ENCODE measurements at places on chromosomes 7 and 10.

DNA sequence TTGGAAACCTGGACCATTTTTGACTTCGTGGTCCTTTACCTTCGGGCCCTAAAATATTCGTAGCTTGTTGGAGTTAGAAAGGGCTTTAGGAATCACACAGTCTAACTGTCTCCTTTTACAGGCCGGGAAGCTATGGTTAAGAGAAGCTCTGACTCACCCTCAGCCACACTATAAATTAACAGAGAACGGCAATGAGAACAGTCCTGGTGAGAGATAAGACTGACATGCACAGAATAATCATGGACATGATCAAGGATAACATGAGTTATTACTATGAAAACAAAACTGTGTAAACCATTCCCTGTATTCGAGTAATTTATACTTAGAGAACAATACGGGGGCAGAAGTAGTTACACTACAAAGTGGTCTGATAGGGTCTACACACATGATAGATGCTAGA is 162.5 kb upstream of the MALRD1 start:
- DNase-seq = no peak

DNA sequence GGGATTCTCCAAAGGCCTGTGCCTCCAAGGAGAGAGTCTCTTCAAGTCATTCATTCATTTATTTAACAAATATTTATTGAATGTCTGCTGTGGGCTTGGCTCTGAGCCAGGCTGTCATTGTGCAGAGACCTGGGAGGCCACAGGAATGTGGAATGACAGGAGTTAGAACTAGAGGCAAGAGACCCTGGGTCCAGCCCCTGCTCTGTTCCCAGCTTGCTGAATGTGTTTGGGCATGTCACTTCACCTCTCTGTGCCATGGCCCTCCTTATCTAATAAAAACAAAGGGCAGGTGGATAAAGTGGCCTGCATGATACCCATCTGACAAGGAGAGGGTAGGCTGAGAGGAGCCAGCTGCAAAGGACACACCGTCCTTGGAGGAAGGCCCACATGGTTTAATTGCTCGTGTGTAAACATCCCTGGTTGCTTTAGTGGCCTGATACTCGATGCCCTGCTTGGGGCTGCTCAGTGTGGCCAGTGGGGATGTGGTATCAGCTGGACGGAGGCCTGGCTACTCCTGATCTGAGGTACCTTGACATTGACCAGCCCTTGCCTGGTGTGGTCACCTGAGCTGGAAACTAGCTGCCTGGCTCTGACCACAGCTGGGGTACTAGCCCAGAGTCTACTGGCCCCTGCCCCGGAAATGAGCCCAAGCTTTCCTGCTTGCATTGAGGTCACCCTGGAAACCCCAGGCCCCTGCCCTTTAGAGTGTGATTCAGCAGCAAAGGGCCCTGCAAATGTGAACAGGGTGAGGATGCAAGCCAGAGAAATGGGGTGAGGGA is 116.2 kb downstream of the CDH23 start:
- no peak for DNase-seq

GRCh38 chr7:14389595-14389994 is 400.1 kb upstream of the ETV1 start:
- no peak for DNase-seq

DNA sequence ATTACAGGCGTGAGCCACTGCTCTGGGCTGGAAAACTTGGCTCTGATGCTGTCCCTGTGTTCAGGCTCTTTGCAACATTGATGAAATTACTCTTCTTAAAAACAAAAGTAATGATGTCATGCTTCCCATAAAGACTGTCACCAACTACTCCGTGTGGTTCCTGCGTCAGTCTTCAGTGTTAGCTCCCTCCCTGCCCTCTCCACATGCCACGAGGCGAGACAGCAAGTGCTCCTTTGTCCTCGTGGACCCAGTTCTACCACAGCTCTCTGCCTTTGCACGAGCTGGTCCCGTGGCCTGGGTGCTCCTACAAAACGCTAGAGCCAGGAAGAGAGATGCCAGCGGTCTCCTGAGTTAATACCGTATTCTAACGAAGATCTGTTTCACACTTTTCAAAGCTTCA is 194.5 kb downstream of the SDK1 start:
- DNase-seq = no peak

DNA sequence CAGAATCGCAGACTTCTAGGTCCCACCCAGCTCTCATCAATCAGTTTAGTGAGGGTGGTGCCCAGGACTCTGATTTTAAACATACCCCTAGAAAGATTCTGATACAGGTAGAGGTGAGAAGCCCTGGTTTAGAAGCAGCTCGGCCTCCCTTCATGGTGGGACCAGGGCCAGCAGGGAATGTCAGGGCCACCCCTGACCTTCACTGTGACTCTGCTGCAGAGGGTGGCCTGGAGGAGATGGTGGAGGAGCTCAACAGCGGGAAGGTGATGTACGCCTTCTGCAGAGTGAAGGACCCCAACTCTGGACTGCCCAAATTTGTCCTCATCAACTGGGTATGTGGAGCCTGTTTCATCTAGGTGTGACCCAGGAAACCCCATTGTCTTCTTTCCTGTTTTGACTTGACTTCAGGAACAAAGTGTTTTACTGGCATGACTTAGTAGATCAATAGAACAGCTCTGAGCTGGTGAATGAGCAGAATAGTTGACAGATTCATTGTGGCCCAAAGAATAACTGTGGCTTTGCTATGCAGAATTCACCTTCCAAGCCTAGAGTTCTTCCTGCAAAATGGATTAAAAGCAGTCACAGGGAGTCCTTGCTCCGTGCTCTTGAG is 7.2 kb downstream of the DBNL start:
- no peak for DNase-seq

- DNase-seq = no peak
Measured at GRCh38 chr10:123275136-123275564, 120.9 kb downstream of the BUB3 start.

- no peak for DNase-seq
Measured at GRCh38 chr7:133061357-133061756, 20.5 kb downstream of the CHCHD3 start.

- DNase-seq = no peak
Measured at GRCh38 chr7:70573696-70574095, 558.2 kb upstream of the GALNT17 start.

- no peak for DNase-seq
Measured at GRCh38 chr10:76491216-76491615, 1059.8 kb downstream of the LRMDA start.

DNA sequence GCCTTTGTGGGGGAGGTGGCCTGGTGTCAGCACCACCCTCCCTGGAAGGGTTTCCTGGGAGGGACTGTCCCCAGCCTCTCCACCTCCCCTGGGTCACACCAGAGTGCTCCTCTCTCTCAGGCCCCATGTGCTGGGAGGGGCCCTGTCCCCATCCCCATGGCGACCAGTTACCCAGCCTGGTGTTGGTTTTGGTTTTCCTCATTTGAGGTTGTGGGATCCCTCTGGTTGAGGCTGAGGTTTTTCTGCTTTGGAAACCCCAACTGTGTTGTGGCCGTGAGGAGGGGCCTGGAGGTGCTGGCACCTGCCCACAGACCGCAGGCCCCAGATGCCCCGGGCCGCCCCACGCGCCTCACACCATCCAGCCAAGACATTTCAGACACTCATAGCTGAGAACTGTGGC is 106.3 kb downstream of the GRK5 start:
- DNase-seq = no peak

DNA sequence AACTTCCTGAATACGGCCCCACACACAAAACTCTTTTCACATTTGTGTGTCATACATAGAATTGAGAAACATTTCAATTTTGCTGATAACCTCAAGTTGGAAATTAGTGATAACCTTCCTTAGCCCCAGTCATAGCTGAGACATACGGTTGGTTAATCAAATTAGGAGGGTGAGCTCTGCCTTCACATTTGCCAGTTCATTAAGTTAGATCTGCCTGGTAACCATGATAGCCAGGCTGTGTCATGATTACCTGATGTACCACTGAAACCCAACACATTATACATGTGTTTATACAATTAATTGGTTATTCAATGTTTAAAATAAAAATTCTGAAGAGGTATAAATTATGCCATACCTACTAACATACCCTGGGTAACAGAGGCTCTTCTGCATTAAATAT is 60.8 kb upstream of the RAB11FIP2 start:
- no peak for DNase-seq

DNA sequence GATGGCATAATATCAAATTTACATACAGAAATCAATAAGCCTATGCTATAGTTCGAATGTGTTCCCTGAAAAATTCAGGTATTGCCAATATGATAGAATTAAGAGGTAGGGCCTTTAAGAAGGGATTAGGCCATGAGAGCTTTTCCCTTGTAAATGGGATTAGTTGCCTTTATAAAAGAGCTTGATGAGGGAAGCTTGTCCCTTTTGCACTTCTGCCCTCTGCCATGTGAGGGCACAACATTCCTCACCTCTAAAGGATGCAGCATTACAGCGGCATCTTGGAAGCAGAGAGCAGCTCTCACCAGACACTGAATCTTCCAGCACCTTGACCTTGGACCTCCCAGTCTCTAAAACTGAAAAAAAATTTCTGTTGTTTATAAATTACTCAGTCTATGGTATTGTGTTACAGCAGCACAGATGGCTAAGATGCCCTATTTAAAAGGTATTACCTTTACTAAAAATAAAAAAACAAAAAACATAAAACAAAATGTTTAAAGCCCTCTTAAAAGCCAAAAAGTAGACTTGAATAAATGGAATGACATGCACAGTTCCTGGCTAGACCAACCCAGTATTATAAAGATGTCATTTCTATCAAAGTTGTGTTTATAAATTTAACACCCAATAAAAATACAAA is 909.6 kb downstream of the REEP3 start:
- DNase-seq = peak; percentile 22

DNA sequence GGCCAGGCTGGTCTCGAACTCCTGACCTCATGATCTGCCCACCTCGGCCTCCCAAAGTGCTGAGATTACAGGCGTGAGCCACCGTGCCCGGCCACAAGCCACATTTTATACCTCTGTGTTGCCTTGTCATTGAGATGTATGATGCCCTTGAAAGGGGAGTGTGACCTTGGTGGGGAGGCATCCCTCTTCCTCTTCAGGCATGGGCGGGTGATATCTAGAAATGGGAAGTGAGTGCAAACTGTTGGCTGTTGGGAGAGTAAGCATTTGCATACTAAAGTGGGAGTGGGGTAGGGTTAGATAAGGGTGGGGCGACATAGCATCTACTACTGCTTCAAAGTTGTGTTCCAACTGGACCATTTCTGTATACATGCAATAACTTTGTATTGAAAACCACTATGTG is 20.1 kb downstream of the RP9 start:
- no peak for DNase-seq

DNA sequence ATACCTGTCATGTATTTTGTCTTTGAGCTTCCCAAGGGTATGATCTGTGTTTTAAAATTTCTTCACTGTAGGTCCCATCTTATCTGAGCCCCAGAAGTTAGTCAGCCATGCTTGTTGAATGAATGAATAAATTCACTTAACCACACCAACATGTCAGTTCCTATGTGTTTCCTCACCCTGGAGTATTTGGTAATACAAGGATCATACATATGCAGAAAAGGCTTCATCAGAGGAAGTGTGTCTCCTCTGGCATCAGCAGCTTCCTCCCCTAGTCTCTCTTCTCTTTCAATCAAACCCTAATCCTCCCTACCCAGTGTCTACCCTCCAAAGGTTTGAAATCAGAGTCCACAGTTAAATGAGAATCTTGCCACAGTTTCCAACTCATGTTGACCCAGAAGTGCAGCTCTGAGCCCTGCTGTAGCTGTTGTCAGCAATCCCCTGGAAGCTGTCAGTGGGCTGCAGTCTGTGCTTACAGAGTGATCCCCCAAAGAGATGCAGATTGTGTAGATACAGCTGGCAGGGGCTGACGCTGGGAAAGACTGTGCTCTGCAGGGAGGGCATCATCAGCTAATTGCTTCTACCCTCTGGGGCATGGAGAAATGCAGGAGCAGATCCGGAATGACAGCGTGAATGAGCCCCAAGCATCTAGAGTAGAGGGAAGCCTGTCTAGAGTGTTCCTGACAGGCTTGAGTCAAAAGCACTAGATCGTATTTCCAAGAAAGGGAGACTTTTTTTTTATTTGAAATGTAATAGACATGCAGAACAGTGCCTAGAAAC is 105.0 kb upstream of the WDR11 start:
- no peak for DNase-seq

DNA sequence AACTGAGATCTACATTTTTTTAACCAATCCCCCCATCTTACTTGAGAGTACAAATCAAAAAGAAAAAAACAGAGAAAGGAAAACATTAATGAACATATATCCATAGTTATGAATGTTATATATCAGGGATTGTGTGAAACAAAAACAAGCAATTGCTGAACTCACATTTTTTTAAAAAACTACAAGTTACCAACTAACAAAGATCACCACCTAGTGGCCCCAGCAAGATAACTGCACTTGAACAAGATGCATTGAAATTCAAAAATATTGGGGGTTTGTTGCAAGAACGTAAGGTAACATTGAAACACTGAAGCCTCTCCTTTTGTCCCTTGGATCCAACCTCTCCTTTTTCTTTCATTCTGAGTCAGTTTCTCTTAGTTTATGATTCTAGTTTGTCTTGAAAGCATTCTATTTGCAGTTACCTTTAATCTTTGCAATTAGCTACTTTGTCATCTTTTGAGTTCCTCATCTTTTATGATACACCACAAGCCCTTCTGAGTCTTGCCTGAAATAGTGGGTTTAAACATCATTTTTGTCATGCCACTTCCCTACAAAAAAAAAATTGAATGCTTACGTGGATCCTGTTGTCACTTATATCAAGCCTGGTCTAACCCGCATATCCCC is 87.3 kb upstream of the TES start:
- no peak for DNase-seq

GRCh38 chr7:103130901-103131624 is 17.8 kb downstream of the NAPEPLD start:
- DNase-seq = no peak

GRCh38 chr10:23155169-23155568 is 36.9 kb upstream of the PTF1A start:
- DNase-seq = no peak

DNA sequence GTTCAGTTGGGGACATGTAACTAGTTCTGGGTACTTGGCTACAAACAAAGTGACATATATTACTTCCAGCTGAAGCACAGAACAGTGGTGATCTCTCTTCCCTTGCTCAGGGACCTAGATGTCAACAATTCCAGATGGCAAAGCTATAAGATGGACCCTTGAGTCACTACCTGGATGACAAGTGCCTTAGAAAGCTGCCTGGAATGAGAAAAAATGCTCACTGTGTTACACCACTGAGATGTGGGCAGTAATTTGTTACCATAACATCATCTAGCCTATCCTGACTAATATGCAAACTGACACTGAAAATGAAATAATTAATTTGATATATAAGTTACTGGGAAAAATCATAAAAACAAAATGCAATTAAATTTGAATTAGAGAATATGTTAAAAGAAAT is 16.4 kb upstream of the CTTNBP2 start:
- DNase-seq = no peak

- no peak for DNase-seq
Measured at GRCh38 chr7:43726466-43726865, 2.9 kb downstream of the COA1 start.

DNA sequence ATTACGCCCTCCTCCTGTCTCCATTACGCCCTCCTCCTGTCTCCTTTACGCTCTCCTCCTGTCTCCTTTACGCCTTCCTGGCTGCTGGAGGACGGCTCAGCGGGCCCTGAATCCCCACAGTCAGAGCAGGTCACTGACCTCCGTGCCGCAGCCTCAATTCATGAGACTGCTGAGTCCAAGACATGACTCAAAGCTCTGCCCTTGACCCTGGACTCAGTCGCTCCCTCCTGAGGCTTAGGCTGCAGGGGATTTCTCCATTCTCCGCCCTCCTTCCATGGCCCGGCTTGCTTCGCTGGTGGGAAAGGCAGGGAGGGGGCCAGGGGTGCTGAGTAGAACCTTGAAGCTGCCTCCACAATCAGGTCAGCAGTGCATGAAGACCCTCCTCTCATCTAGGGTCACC is 21.0 kb upstream of the FOXL3 start:
- DNase-seq = no peak

Measured in neural crest cell (in vitro differentiated cells).